Stimulated activated CD8-positive, alpha-beta memory T cell treated with anti-CD3 and anti-CD28 coated beads, Interleukin-15, amount 100 ng/mL, for 1 hour (primary cell): ENCODE measurements at places on chromosomes 13 and 19.

GRCh38 chr13:108190897-108191296 is 24.4 kb downstream of the LIG4 start:
- DNase-seq, result no peak

DNA sequence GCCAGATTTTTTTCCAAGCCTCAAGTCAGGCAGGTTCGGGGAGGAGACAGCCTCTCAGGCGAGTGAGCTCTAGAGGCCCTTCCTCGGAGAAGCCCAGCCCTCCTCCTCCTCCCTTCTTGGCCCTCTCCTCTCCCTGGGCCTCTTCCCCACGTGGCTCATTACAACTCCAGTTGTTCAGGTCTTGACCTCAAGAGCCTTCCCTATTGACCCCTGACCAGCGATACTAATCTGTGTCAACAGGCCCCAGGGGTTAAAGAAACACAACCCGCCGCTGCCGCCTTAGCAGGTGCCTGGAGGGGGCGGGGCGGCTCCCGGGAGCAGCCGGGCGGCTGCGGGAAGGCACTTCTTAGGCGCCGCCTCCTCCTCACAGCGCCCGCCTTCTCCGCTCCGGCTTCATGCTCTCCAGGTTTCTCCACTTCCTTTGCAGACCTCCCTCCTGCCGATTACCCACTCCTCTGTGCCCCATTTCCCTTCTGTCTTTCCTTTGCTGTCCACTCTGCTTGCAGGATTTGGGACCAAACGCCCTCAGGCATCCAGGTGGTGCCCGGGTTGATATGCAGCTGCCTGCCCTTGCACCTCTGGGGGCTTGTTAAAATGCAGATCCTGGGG is 51.0 kb downstream of the LYL1 start:
- DNase-seq, result no peak

GRCh38 chr19:13723206-13723605 is 41.1 kb upstream of the MRI1 start:
- DNase-seq, result no peak

GRCh38 chr19:5993648-5994358 is 15.9 kb upstream of the RANBP3 start:
- DNase-seq, result no peak

- DNase-seq, result no peak
Observed at GRCh38 chr19:15244808-15245207, 12.6 kb upstream of the EPHX3 start.

- no peak for DNase-seq
Observed at GRCh38 chr19:45069056-45069455, 7.2 kb downstream of the ZNF296 start.

- DNase-seq, result no peak
Observed at GRCh38 chr19:2044709-2045500, 6.1 kb downstream of the MKNK2 start.

- no peak for DNase-seq
Observed at GRCh38 chr13:36981156-36981743, 17.9 kb downstream of the ALG5 start.
